Upper lobe of left lung (tissue), 6 donors: ENCODE measurements at places on chromosomes 5 and 9. TPM values are rescaled to one million over a fixed set of nuclear protein-coding genes. Genes with fewer than 3 reads are reported as not detected.

DNA sequence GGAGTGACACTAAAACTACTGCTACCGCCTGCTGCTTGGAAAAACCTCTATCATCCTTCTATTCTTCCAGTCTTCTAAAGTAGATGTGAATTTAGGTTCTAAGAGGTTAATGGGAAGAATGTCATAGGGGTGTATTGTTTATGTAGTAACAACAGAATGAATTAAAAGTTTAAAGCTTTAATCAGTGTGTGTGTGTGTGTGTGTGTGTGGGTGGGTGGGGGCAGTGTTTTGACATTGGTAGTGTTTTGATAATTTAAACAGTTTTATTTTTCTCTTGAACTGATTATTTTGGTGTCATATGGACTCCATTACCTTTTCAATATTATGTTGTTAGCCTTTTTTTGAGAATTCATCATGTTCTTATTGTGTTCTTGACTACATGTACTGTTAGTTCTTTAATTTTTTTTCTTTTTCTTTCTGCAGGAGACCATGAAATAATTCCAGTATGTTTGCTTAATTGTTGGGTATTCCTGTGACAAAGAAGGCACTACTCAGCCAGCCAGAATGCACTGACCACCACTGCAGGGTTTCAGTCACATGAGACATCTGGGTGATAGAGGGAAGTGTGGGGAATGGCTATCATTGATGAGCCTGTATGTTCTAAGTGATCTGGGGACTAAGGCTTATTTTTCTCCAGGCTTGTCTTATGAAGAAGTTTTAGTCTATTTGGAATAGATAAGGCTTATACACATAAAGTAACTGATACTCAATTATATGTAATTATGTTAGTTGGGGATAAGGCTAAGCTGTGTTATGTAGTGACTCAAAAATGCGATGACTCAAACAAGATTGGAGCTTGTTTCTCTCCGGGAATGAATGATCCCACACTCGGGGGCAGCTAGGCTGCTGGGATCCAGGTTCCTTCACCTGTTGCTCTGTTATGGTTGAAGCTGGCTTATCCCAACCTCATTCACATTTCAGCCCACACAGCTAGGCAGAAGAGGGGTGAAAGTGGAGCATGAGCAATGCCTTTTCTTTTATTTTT lies 50.2 kb upstream of the ACTBL2 start:
- no peak for DNase-seq

DNA sequence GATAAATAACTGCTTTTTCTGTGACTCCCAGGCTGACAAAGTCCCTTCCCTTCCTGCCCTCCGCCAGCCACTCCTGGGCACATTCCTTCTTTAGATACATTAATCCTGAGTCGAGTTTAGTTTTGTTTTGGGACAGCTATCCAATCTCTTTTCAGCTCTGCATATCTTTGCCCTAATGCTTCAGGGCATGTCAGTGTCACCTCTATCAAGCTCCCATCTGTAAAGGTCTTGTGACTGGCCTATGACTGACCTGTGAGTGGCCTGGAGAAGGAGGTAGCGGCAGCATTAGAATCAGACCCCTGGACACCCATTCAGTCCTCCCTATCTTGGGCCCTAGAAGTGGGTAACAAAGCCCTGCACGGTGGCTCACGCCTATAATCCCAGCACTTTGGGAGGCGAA lies 34.0 kb upstream of the KLF4 start:
- no peak for DNase-seq

The ADAMTSL1 gene
- total RNA-seq = 6.4 TPM

DNA sequence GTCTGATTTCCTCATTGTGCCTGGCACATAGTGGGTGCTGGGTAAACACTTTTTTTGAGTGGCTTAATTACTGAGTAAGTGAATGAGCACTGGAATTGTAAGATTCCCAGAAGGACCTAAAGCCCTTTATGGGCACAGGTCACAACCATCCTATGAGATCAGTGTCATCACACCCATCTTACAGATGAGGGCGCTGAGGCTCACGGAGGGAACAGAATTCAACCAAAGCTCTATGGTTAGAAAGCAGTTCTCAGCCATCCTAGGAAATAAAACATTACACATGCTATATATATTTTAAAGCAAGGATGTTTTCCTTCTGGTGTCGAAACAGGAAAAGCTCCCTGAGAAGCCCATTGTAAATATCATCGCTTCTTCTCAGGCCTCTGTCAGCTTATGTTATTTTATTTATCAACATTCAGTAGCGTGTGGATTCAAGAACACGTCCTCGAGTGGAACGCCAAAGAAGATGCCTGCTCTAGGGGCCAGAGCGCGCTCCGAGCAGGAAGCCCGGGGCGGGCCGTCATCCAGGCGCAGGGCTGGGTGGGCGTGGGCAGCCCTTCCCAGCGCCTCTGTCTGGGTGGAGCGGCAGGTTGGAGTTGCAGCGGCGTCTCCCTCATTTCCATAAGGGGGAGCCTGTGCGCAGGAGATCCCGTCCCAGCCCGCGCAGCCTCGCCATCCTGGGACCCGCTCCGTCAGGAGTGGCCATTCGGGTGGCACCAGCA lies 155.8 kb upstream of the SMIM23 start:
- peak; percentile 86 for DNase-seq

DNA sequence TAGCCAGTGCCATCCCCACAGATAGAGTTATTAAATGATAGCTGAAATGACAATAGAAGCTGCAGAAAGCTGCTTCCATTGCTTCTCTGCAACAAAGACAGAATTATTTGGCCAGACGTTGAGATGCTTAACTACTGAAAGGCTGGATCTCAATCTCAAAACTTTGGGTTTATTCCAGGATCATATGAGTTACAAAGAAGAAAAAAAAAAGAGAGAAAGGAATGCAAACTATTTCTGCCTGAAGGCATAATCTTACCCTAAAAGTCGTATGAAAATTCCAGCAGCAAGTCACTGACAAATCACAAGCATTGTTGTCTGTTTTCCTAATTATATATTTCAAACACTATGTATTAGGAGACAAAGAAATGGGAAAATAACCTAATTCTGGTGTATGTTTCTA lies 12.8 kb upstream of the TYRP1 start:
- no peak for DNase-seq

DNA sequence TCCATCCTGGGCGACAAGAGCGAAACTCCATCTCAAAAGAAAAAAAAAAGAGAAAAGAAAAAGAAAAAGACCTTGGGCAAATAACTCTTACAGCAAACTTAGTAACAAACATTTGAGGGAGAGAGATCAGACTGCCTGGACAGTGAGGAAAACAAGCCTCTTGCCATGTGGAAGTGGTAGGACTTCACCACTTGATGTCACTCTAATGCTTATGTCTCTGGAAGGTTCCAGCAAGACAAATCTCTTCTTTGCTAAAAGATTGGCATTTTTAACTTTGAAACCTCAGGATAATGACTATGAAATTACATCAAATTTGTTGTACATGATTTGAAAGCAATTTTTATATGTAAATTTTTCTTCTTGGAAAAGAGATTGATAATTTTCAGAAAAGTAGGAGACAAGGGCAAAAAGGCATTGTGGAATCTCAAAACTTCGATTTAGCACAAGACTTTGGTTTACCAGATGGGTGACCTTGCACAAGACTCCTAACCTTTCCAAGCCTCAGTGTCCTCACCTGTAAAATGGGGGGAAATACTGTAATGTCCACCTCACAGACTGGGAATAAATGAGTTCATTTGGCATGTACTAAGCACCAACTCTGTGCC lies 5.4 kb downstream of the ACTL7B start:
- DNase-seq = no peak

- DNase-seq = no peak
These were observed 327.3 kb downstream of the CDH18 start for GRCh38 chr5:19660679-19661078.

- DNase-seq = no peak
These were observed 581.8 kb downstream of the EFNA5 start for GRCh38 chr5:107088907-107089306.

DNA sequence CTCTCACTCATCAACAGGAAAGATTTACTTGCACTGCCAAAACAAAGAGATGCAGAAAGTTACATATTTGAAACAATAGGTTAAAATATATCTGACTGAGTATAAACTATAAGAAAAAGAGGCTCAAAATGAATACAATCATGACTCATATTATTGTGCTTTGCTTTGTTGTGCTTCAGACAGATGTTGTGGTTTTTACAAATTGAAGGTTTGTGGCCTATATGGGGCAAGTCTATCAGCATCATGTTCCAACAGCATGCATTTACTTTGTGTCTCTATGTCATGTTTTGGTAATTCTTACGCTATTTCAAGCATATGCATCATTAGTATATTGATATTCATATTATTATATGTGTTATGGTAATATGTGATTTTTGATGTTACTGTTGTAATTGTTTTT lies 330.0 kb downstream of the PRR16 start:
- no peak for DNase-seq

The RAB3C gene
- not detected for total RNA-seq

DNA sequence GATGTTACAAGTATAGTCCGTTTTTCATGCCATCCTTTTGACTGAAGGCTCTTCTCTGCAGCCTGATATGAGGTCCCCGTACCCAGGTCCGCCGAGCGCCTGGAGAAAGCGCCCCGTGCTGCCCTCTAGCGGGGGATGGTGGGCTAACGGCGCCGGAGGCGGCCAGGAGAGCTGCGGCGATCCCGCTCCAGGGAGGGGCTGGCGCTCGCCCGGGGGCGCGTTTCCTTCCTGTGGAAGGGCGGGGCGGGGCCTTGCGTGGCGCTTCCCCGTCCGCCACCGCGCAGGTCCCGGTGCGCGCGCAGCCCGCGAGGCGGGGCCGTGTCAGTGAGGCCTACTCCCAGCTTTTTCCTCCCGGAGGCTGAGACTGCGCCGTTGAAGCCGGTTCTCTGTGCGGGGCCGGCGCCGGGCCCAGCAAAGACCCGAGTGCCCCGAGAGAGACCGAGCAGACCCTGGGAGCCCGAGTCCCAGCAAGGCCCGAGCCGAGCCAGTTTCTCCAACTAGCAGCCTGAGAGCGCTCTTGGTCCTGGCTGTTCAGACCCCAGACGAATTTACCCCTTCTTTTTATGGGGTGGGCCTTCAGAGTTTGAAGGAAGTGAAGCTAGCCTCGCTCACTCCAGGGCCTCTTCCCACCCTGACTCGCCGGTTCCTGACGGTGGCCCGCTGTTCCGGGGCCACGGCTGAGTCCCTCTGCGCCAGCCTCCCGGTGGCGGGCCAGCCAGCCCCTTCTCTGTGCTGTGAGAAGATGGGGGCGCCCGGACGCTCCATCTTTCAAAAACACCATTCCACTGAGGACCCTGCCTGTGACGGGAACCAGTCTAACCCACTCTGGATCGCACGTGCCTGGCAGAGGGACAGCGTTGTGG lies 9.7 kb upstream of the PHF2 start:
- DNase-seq = peak; percentile 100

The PCDHB9 gene
- total RNA-seq = 0.79 TPM

GRCh38 chr9:77747163-77747562 lies 99.0 kb upstream of the GNA14 start:
- no peak for DNase-seq

The GABRA6 gene
- total RNA-seq = not detected

The ACOT12 gene
- not detected for total RNA-seq

DNA sequence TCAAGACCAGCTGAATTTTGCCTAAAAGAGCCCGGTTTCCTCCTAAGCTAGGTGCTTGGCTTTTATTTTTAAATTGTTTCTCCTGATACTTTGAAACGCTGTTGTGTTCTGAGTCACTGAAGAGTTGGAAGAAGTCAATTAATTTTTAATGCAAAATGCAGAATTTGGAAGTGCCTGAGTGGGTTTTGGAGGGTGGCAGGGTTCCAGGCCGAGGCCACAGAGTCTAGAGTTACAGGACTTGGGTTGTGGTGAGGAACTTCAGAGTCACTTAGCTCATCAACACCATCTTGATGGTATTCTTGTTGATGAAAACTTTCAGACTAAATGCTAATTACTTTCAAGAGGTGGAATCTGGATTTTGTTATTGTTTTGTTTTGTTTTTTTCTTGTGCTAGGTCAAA lies 130.6 kb downstream of the PDZD2 start:
- no peak for DNase-seq

DNA sequence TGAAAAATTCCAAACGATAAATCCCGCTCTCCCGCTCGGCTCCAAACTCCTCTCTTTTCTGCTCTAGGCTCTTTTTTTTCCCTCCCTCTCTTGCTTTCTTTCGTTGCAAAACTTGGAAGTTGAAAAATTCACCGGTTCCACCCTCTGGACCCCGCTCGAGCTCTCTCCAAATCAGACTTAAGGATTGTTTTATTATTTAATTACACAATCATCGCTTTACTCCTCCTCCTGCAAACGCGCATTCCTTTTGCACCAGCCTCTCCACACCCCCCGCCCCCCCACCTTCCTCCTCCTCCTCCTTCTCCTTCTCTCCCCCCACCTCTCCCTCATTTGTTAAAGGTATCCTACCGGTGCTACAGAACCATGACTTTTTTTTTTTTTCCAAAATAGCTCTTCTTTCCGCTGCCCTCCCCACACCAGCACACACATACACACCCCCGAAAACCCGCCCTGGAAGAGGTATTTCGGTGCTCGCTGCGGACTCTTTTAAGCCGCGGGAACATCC lies 535 bp upstream of the NFIB start:
- DNase-seq = peak; percentile 73

- DNase-seq = no peak
These were observed 25.7 kb downstream of the SREK1IP1 start for GRCh38 chr5:64742821-64743220.

- DNase-seq = no peak
These were observed 1.2 kb downstream of the MAPK9 start for GRCh38 chr5:180290568-180291233.

DNA sequence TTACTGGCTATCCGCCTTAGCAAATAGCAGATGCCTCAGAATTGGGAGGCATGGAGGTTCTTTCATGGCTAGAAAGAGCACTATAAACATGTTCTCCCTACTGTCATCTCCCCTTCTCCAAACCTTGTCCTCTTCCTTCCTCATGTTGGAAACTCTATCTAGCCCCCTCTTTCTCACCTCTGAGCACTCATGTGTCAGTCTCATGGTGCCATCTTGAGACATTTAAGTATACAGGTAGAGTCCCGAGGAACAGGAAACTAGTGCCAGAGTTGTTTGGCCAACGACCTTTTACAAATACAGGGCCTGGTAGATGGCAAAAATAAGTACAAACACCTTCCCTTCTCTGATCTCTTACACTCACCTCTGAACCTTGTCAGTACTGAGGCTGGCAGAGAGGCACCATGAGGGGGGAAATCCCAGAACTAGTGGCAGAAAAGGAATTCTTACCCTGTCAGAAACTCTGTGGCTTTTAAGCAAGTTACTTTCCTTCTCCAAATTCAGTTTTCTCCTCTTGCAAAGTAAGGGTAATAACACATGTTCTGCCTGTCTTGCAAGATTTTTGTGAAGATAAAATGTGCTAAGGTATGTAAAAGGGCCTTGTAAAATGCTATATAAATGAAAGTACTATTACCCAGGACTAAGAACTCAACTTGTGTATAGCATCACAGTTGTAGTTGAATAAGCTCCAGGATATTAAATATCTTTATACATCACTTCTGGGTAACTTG lies 94.1 kb upstream of the SNX2 start:
- DNase-seq = no peak

The SLC12A7 gene
- 55.9 TPM for total RNA-seq

- peak; percentile 27 for DNase-seq
These were observed 53.0 kb upstream of the FAM120A start for GRCh38 chr9:93398471-93398870.

GRCh38 chr5:115374057-115374775 lies 77.8 kb upstream of the CCDC112 start:
- no peak for DNase-seq

GRCh38 chr5:19555876-19556275 lies 432.1 kb downstream of the CDH18 start:
- DNase-seq = no peak

The NIM1K gene
- 5.8 TPM for total RNA-seq

The IFNB1 gene
- total RNA-seq = not detected

The TLR4 gene
- 48.2 TPM for total RNA-seq
